ENCODE measurements at places on chromosomes 5 and 9.

- DNase-seq, result no peak
These were observed 23.7 kb downstream of the CCDC171 start for GRCh38 chr9:15576350-15577050.

- no peak for DNase-seq
These were observed 376.1 kb downstream of the EFNA5 start for GRCh38 chr5:107294669-107295068.

- no peak for DNase-seq
These were observed 158.7 kb upstream of the TNC start for GRCh38 chr9:115276621-115277020.

- no peak for DNase-seq
These were observed 446 bp downstream of the NXNL2 start for GRCh38 chr9:88535226-88536022.

GRCh38 chr9:121598167-121598964 lies 53.1 kb upstream of the DAB2IP start:
- no peak for DNase-seq

GRCh38 chr5:147411359-147412319 lies 98.2 kb downstream of the DPYSL3 start:
- no peak for DNase-seq

DNA sequence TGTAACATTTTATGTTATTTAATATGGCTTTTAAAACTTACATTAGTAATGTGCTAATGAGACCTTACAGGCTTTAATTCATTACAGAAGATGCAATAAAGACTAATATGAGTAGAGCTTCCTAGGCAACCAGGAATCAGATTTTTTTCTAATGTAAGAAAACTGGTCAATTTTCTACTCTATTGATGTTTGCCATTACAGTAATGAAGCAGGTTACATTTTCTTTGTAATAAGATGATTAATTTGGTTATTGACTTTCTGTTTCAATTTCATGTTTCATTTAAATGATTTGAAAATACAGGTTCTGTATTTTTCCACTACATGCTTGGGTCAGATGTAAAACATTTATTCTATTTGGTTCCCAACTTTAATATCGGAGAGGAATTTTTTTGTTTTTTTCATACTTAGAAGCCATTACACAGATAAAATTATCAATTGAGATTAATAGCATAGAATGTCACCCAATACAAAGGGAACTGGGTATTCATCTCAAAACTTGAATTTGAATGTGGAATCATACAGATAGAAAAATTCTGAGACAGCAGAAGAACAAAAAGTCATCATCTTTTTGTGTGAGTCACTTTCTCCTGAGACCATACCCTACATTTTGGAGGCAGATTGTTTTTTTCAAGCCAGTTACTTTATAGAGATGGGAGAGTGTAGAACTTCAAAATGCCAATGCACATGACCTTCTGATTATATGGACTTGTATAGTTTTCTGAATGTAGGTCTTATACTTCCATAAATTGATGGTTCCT lies 133.6 kb upstream of the HMHB1 start:
- DNase-seq, result no peak

GRCh38 chr9:78903581-78903980 lies 606.7 kb downstream of the PSAT1 start:
- no peak for DNase-seq

- no peak for DNase-seq
These were observed 193.2 kb downstream of the CACNA1B start for GRCh38 chr9:138070815-138071214.

GRCh38 chr5:91956738-91957137 lies 573.6 kb upstream of the ARRDC3 start:
- no peak for DNase-seq

GRCh38 chr5:36558641-36559040 lies 47.8 kb upstream of the SLC1A3 start:
- DNase-seq, result no peak

DNA sequence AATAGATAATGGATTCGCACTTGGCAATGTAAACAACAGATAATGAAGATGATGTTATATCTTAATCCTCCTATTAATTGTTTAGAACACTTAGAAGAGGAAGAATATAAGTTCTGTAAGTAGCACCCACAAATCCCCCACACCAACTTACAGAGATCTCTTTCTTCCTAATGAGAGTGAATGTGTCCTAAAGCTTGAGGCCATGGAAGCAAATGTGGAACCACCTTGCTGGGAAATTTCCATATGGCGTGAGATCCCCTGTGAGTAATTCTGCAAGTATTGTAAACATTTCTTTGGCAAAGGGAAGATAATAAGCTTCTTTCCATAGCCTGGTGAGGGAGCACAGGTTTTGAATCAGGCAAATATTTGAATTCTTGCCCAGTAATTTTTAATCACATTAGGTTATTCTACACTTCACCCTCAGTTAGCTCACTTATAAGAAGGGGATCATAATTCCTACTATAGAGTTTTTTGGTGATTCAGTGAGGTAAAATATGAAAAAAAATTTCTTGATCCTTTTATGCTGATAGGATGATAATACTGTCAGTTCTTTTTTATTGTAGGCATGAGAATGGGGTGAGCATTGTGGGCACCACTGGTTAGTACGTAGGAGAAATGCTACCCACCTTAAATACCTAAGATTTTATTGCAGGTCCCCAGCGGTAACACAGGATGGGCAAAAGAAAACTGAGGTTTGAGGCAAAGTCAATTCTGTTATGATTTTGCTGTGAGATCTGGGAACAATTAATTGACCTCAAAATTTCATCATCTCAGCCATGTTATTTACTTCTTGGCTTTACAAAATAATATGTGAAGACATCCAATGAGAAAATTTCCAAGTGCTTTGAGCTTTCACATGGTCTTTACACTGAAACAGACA lies 574.8 kb downstream of the PSAT1 start:
- no peak for DNase-seq

- peak; percentile 3 for DNase-seq
These were observed 19.8 kb downstream of the IFT74 start for GRCh38 chr9:26975728-26976707.

GRCh38 chr5:98933445-98934072 lies 4.8 kb upstream of the CHD1 start:
- peak; percentile 33 for DNase-seq

DNA sequence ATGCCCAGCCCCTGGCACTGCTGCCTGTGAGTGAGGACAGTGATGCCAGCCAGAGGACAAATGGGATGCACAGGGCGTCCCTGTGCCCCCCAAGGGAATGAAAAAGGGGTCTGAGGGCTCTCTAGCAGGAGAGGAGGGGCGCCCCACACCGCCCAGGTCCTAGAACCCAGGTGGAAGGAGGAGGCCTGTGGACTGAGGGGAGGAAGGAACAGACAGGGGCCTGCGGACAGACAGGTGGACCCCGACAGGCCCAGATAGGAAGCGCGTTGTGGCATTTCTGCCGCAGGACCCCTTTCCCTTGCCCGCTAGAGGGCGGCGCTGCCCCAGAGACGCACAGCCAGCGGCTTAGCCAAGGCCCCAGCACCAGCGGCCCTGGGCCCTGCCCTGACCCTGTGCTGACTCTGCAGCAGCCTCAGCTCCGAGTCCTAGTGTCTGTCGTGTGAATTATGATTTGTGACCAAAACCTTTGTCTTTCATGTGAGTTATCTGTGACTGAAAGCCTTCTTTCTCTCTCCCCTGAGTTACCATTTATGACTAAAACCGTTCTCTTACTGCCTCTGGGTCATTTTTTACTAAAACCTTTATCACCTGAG lies 30.7 kb downstream of the TRIP13 start:
- DNase-seq, result peak; percentile 69

DNA sequence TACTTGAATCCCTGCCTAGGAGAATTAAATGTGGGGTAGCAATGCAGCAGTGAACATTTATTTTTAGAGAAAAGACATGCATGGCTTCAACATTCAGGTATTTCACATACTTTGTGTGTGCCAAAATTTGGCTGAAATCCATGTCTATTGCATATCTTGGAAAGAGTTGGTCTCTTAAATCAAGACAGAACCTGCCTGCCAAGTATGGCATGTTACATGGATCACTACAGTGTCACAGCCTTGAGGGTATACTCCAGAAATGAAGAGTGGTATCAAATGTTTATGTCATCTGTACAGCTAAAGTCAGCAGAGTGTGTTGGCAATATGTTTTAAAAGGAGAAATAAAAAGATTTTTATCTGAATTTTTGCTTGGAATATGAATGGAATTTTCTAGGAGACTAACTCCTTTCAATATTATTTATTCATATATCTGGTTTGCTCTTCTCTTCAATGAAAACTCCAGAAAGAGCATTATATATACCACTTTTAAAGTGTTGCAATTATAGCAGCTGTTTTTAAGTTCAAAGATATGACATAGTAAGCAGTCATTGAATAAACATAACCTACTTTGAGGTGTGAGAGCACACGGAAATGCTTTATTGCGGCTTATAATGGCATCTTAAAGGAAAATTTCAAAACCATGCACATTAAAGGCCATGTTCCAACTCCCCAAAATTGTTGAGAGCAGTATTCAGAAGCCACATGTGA lies 95.4 kb upstream of the MINAR2 start:
- no peak for DNase-seq

DNA sequence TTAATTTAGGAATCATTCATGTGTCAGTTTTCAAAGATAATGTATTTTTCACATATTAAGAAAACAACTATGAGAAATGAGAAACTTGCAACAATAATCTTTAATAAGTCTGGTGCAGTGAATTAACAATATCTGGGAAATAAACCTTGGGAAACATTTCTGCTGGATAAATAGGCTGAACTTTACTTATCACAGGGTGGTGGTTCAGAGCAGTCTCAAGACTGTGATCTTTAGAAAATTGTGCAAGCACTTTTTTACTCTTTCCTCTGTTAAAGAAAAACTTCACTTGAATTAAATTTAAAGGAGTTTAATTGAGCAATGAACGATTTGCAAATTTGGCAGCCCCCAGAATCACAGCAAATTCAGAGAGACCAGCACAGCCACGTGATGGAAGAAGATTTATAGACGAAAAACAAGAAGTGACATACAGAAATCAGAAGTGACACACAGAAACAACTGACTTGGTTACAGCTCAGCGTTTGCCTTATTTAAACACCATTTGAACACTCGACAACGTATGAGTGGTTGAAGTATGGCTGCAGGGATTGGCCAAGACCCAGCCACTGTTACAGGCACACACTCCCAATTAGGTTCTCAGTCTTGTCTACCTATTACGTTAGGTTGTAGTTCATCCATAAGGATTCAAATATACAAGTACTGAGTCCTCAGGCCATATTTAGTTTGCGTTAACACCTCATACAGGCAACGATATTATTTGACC lies 631.9 kb downstream of the SLCO4C1 start:
- no peak for DNase-seq

DNA sequence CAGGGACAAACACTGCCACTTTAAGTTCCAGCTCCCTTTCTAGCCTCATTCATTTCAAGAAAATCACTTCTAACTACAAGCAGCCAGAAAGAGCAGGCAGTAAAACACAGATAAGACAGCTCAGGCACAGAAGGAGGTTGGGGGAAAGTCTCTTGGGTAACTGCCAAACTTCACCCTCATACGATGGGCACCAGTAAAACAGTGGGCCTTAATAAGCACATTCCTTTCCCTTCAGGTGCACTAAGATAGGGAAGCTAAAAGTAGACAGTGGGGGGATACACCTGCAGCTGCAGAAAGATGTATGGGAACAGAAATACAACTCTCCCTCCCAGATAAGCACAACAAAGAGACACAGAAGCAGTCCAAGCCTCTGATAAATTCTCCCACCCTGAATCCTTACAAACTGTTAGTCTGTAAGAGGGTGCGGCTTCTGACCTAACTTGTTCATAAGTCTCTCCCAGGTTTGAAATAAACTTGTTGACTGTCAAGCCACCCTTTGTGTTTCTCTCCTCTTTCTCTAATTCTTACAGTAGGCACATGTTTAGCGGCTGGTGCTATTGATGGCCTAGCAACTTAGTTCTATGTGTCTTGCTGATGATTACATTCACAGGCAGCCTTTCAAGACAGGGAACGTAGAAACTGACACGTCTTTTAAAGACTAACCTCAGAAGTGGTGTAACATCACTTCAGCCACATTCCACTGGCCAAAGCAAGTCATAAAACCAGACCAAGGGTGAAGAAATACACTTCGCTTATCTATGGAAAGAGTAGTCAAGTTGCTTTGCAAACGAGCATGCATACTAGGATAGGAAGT lies 6.8 kb upstream of the CKS2 start:
- DNase-seq, result no peak

DNA sequence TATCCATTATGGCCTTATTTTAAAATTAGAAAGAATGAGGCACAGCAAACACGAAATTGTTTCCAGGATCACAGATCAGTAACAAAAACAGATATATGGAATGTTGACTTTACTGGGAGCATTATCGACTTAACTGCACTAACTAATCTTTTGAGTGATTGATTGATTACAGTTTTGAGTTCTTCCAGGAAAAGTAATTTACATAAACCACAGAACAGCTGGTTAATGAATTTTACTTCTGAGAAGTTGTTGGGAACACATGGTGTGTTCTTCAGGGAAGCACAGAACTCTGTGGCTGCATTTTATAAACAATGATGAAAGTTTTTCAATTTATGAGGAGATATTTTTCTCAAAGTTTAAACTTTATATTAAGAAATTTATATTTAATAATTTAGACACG lies 802.4 kb upstream of the ACO1 start:
- no peak for DNase-seq

- DNase-seq, result no peak
These were observed 70.3 kb upstream of the SH3PXD2B start for GRCh38 chr5:172524573-172525021.

- no peak for DNase-seq
These were observed 136.9 kb downstream of the DIRAS2 start for GRCh38 chr9:90505695-90506094.

DNA sequence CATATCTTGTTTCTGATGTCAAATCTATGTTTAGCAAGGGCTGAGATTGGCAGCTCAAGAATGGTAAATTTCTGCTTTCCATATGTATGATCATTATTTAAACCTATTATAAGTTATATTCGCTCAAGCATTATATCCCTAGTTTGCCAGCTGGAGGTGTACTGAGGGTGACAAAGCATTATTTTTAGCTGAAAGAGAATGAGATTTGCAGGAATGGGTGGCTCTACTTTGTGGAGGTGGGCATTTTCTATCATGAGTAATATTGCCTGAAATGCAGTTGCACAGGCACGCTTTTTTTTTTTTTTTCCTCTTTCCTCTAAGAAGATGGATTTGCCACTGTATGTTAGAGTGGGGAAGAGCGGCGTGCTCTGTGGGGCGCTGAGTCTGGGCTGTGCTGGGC lies 393.8 kb downstream of the EBF1 start:
- no peak for DNase-seq

DNA sequence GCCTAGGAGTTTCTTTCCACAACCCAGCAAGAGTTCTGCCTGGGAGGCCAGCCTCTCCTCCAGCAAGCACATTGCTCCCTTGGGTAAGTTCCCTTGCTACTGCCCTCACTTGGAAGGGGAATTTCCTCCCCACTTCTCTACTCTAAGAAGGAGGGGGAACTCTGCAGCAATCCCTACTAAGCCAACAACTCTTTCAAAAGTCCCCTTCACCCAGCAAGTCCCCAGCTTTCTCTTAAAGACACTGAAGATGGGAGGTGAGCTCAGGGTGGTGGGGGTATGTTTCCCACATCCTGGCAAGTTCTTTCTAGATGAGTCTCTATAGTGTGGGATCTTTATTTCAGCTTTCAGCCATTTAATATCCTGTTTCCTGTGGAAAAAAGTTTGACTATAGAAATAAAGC lies 49.0 kb downstream of the PDE8B start:
- DNase-seq, result no peak
